ENCODE measurements at places on chromosomes 6 and 20.

- DNase-seq = no peak
Observed at GRCh38 chr20:48850257-48850976, 22.6 kb upstream of the PREX1 start.

- no peak for DNase-seq
Observed at GRCh38 chr6:137783710-137784109, 83.3 kb upstream of the TNFAIP3 start.

DNA sequence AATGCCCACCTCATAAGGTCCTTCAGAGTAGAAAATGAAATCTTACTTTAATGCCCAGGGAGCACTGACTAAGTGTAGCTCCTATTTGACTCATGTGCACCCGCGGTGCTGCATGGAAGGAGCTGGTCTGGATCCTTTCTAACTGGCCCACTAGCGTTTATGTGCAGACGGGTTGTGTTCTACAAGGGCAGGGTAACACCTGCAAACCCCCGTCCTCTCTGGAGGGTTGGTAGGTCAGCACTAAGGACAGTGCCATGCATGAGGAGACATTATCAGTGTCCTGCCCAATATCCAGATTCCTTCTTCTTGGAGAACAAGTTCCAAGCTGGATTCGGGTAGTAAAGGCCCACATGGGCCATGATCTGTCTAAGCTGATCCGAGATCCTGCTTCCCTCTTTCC lies 140.3 kb downstream of the ANKRD60 start:
- DNase-seq = no peak

DNA sequence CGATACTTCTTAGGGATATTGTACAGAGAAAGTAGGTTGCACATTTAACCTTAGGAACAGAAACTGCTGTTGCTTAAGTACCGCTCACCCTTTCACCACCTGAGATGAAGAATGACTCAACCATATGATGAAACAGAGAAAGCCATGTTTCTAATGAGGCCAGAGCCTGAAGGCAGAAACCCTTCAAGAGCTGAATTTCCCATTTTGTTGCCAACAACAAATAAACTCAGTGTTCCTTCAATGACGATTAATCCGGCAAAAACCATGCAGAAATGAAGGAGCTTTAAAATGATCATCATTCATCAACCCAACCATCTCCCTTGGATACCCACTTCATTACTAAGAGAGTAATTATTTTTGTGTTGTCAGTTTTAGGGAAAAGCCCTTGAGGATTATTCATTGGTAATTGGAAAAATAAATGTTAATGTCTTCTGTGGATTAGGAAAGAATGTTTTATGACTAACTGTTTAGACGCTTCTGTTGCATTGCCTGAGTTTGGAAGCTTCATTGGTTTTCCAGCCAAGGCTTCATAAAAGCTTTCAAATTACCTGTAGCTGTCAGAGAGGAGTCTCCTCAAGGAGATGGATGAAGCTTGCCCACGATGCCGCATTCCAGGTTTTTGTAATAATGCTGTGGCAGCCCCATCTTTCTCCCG lies 112.1 kb upstream of the IYD start:
- DNase-seq = no peak

DNA sequence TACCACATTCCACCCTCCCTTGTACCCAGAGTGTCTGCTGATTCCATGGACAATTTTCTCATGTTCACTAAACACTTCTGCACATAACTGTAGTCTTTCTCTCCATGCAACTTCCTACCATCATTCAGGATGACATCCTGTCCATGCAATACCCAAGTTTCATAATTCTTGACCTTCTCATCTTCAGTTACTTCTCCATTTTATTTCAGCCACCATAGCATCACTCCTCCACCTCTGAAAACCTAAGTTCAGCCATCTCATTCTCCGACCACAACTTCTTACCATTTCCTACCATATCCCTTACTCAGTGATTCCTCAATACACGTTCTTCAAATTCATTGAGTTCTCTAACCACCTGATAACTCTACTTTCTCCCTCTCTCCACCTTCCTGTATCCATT lies 216.5 kb upstream of the TENT5A start:
- no peak for DNase-seq

DNA sequence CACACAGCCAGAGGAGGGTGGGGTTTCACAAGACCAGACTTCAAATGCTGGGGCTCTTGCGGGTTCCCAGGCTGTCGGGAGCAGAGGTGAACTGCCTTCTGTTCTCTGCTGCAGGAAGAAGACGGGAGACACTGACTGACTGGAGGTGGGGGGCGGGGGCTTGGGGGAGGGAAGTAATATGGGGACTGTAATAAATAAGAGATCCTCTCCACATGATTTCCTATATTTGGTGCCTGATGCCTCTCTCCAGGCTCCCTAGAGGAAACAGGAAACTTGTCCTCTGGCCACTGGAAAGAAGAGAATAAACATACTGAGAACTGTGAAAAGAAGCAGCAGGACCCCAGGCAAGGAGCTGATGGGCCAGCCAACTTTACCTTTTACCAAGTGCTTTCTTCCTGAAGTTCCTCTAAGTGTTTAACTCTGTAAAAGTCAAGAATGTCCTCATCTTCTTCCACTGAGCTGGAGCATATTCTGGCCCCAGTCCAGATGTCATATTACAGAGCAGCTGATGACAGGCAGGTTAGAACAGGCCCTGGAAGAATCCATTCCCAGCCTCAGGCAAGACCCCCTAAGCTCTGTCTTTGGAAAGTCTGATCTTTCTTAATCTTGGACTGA lies 33.2 kb upstream of the ADGRF5 start:
- no peak for DNase-seq

DNA sequence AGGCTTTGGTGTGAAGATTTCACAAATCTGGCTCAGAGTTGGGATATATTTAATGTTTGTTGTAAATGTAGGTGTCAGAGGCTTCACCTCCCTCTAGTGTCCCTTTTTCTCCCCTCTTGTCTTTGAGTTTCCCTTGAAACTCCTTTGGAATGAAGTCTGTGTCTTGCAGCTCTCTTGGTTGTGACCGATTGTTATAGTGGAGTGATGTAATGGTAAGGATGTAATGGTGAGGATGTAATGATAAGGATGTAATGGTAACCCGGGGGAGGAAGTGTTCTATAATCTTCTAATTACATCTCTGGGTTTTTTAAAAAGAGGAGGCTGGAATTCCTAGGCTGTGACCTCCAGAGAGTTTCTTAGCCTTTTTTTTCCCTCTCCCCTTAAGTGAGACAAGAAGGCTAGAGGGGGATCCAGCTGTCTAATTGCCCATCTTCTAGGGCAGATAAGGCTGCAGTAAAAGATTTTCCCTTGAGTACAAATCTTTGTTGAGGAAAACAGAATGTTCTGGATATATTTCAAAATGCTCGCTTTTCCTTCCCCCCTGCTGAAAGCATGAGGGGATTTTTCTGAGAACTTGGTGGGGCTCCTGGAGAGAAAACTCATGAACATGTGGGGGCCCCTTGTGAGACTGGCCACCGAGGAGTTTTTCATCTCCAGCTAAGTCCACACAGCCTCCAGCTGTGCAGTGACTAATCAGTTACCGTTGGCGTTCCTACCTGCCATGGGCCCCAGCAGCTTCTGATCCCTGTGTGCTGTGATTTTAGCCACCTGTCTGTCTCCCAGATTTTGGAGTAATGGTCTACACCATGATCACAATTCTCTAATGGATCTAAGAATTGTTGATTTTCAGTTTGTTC lies 156.7 kb upstream of the PMEPA1 start:
- no peak for DNase-seq

DNA sequence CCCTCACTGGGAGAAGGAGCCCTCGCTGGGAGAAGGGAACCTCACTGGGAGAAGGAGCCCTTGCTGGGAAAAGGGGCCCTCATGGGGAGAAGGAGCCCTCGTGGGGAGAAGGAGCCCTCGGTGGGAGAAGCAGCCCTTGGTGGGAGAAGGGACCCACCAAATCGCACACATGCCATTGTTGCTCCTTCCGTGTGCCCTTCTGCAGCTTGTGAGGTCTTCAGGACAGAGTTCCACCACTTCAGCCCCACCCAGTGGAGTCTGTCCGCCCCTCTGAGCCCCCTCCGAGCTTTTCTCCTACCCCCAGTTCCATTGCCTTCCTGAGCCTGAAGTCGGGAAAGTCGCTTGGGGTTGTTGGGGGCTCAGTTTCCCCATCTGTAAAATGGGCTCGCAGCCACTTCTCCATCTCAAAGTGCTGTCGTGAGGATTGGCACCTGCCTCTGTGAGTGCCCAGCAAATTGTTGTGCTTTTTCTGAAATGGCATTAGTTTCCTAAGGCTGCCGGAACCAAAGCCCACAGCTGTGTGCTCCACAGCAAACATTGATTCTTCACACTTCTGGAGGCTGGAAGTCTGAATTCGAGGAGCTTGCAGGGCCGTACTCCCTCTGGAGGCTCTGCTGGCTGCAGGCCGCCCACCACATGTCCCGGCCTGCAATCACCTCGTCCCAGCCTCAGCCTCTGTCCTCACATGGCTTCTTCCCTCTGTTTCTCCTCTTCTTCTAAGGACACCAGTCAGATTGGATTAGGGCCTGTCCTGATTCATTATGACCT lies 124.7 kb upstream of the PMEPA1 start:
- no peak for DNase-seq

DNA sequence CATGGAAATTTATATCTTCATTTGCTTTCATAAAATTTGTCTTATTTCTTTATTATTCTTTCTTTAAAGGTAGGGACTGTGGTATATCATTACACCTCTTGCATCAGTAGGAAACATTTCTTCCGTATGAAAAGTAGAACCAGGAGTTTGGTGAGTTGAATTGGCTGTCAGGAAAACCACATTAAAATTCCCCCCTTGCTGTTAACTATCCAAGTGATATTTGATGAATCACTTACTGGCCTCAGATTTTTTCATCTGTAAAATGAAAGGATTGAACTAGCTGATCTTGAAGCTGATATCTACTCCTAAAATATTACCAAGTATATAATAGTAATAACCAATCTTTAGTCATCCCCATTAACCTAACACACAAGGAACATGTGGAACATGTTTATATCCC lies 460.9 kb downstream of the GJA1 start:
- DNase-seq = no peak

GRCh38 chr6:131727467-131727866 lies 16.6 kb upstream of the CTAGE9 start:
- DNase-seq = no peak

- DNase-seq = no peak
Observed at GRCh38 chr6:17096096-17096495, 5.8 kb upstream of the STMND1 start.

- DNase-seq = no peak
Observed at GRCh38 chr6:155325700-155326516, 11.6 kb upstream of the TFB1M start.

GRCh38 chr6:160005861-160006540 lies 37.1 kb downstream of the IGF2R start:
- no peak for DNase-seq

GRCh38 chr6:152142105-152142504 lies 334.6 kb downstream of the ESR1 start:
- no peak for DNase-seq

- no peak for DNase-seq
Observed at GRCh38 chr6:166244353-166245045, 63.7 kb downstream of the PRR18 start.

DNA sequence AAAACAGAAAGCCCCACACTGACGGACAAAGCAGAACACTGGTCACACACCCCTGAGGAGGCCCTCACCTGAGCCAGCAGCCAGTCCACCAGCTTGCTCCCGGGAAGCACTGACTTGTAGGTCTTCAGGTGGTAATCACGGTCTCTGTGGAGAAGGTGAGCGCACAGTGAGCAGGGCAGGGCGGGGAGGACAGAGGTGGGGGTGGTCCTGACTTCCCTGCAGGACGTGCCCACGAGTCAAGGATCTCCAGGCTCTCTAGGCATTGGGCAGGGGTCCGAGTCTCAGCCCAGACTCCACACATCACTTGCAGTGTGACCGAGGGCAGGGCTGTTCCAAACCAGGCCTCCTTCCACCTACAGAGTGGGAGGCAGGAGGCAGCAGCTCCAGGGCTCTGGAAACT lies 151.7 kb downstream of the PREX1 start:
- DNase-seq = no peak

DNA sequence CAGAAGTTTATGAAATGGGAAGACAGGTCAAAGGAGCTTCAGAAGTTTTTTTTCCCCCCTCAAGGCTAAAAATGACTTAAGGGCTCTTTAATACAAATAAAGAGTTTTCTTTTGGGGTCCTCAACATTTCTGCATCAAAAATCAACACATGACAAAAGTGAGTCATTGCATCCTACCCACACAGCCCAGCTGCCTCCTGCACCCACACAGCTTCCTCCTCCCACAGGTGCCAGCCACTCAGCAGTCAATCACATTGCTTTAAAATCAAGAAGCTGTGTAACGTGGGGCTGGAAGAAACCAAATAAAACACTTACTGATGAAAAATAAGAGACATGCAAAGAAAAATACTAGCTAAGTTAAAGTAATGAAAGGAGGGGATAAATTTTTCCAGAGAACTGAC lies 68.5 kb downstream of the MAP3K5 start:
- DNase-seq = no peak

GRCh38 chr20:25525867-25526266 lies 59.5 kb downstream of the NINL start:
- no peak for DNase-seq

GRCh38 chr6:85803721-85804120 lies 161.0 kb upstream of the SYNCRIP start:
- DNase-seq = no peak

DNA sequence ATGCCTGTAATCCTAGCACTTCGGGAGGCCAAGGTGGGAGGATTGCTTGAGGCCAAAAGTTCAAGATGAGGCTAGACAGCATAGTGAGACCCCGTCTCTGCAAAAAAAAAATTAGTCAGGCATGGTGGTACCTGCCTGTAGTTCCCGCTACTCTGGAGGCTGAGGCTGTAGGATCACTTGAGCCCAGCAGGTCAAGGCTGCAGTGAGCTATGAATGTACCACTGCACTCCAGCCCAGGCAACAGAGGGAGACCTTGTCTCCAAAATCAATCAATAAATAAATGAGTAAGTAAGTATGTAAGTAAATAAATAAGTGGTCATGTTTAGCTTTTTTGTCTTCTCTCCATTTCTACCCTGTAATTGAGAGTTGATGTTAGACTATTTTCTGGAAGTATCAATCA lies 336.8 kb downstream of the FARS2 start:
- DNase-seq = no peak

- DNase-seq = peak; percentile 81
Observed at GRCh38 chr6:149648148-149649145, at the start of gene KATNA1. TSS of gene KATNA1 (minus strand) at chr6:149648714. CDS start at chr6:149638547, 10,167 bp downstream.

- DNase-seq = no peak
Observed at GRCh38 chr20:52035977-52036376, 155.6 kb downstream of the ZFP64 start.

GRCh38 chr6:20370393-20370792 lies 31.3 kb upstream of the E2F3 start:
- DNase-seq = no peak

Measured in stimulated activated naive CD4-positive, alpha-beta T cell (primary cell).